Right renal pelvis (tissue), 4 donors: ENCODE measurements at places on chromosomes 6 and 20.

- DNase-seq = no peak
Observed at GRCh38 chr20:13841206-13841605, 56.4 kb downstream of the NDUFAF5 start.

GRCh38 chr6:104256646-104257045 lies 603.1 kb downstream of the HACE1 start:
- no peak for DNase-seq

- DNase-seq = no peak
Observed at GRCh38 chr6:56946368-56946767, 8.5 kb upstream of the BEND6 start.

- no peak for DNase-seq
Observed at GRCh38 chr6:168923171-168923570, 330.5 kb downstream of the THBS2 start.
